ENCODE measurements at places on chromosomes 3 and 15.

DNA sequence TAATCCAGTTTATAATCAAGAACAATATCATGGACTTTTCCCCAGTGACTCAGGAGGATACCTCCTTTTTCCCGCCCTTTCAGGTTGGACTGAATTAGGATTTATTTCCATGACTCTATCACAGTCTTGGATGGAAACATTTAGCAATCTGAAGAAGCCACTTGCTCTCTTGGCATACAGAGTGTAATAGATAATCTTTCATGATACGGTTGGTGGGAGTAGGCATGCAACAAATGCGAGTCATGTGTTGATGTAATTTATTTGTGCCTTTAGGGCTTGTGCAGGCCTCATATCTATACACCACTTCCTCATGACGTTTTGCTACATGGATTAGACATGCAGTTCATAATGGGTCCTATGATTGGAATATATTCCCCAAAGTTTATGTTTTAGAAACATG, 54.2 kb upstream of the MCTP2 start:
- ATAC-seq: no peak

GRCh38 chr3:25585361-25586166, 79.1 kb downstream of the TOP2B start:
- no peak for ATAC-seq

DNA sequence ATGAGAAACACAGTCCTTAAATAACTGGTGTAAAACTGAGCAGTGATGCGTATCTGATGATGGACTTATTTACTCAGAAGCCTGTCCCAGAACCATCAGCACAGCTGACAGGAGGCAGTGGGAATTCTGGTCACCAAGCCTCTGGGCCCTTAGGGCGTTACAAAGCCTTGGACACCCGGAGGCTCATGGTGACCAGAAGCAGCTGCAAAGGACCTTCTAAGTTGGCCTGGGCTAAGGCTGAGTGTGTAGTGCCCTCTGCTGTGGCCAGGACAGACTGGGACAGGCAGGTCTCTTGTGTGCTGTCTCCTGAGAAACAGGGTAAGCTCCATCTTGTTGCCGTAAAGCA, 168.9 kb downstream of the ATP10A start:
- ATAC-seq: no peak

DNA sequence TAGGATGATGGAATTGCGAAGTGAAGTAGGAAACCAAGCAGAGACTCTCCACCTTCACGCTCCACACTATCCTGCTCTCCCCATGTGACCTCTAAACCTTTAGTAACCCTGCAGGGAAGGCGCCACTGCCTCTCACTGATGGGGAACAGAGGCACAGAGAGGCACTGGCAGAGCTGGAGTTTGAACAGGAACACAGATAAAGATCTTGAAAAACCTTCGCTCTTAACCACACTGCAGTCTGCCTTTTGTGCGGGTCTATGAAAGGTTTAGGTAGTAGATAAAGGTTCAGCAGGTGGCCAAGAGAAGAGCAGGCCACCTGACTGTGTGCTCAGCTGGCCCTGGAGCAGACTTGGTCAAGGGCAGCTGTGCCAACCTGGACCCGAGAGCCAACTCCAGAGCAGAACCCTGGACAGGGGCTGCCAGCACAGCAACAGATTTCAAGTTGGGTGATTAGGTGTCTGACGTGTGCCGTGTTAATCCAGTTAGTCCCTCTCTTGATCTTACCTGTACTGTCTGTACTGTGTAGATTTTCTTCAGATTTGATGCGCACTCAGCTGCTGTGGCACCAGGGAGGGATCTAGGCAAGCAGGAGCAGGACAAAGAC, 15.2 kb downstream of the EIF4E3 start:
- no peak for ATAC-seq

DNA sequence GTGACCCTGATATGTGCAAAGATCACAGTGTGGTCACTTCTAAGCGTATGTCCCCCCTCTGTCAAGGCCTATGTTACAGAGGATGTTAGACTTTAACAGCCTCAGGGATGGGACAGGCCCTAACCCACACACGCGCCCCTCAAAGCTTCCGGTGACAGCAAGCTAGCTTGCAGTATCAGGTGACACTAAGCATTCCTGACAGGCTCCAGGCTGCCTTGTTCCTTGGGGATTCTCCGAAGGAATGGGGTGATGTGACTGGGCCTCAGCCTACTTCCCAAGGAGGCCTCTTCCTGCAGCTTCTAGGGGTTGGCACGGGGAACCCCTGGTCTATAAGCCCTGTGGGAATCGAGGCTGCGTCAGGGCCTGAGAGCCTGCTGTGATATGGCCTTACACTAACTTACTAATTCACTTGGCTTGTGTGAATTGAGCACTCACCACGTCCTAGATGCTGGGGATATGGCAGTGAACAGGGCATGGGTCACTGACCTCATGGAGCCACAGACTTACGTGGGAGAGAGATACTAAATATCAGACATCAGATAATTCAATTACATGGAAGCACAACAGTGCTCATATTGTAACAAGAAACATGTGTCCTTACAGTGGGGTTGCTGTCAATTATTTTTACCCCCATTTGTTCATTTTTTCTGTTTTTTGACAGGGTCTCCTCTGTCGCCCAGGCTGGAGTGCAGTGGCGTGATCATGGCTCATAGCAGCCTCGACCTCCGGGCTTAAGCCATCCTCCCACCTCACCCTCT, 11.4 kb upstream of the SPTBN5 start:
- peak; percentile 5 for ATAC-seq

DNA sequence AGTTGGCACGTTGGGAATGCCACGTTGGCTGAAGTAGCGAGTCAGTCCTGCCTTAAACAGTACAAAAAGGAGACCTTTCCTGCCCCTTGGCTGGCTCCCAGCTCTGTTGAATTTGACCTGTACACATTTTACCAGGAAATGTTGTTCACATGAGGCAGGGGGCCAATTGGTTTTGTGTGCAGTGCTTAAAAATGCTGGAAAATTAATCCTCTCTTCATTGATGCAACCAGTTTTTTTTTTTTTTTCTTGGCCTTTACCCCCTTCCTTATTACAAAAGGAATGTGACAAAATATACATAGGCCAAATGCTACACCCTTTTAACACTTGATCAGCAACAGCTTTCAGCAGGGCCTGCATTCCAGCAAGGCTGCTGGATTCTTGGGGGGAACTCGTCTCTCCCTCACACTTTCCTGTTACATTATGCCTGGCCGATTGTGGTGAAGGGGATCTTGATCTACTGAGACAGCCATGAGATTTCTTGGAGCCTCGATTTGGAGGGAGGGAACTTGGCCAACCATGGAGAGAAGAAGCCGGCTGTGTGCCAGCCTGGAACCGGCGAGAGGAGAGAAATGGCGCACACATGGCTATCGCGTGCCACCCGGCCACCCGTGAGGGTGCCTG, 93.1 kb downstream of the DNASE1L3 start:
- no peak for ATAC-seq

DNA sequence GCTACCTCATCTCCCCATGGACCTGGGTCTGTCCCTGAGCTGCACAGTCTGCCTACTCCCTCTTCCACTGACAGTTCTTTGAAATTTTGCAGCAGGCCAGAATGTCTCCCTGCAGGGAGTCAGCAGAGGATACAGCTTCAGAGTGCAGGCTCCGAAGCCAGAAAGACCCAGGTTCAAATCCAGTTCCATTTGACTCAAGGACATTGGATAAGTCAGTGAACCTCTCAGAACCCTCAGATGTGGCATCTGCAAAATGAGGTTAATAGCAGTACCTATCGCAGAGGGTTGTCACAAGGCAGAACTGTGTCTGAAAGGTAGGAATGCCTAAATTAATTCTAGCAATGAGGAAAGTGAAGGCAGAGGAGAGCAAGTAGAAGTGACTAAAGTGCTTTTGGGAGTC, 244.4 kb upstream of the TRIM42 start:
- no peak for ATAC-seq

DNA sequence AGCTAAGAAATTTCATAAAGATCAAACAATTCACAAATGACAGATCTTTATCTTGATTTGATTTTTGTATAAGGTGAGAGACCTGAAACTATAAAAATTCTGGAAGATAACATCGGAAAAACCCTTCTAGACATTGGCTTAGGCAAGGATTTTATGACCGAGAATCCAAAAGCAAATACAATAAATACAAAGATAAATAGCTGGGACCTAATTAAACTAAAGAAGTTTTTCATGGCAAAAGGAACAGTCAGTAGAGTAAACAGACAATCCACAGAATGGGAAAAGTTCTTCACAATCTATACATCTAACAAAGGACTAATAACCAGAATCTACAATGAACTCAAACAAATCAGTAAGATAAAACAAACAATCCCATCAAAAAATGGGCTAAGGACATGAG, 116.9 kb upstream of the BCHE start:
- no peak for ATAC-seq

GRCh38 chr15:25824618-25825017, 38.5 kb downstream of the ATP10A start:
- ATAC-seq: no peak

DNA sequence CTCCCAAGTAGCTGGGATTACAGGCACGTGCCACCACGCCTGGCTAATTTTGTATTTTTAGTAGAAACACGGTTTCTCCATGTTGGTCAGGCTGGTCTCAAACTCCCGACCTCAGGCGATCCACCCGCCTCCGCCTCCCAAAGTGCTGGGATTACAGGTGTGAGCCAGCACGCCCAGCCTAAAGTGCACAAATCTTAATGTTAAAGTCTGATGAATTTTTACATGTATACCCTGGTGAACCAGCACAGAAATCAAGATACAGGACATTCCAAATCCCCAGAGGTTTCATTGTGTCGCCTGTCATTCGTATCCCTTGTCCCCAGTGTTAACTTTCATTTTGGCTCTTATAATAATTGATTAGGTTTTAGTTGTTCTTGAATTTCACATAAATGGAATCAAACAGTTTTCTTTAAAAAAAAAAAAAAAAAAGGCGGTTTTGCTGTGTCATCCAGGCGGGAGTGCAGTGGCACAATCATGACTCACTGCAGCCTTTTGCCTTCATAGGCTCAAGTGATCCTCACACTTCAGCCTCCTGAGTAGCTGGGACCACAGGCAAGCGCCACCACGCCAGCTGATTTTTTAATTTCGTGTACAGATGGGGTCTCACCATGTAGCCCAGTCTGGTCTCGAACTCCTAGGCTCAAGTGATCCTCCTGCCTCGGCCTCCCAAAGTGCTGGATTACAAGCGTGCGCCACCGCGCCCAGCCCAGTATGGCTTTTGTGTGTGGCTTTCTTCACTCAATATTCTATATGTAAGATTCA, 1.5 kb upstream of the TM4SF19 start:
- no peak for ATAC-seq

DNA sequence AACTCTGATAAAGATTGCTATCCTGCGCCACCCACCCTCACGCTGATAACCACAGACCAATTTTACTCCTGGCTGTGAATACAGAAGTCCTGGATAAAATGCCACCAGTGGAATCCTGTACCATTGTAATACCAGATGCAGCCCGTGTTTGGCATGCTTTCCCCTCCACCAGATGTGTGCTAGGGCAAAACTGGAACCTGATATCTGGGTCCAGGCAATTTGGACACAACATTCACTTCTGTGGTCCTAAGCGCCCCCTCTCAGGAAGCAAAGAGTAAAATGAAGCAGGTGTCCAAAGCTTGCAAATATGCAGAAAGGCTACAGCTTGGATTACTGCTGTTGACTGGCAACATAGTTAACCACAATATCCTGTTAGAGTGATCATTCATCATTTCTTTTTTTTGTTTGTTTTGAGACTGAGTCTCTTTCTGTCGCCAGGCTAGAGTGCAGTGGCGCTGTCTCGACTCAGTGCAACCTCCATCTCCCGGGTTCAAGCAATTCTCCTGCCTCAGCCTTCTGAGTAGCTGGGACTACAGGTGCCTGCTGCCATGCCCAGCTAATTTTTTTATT, 32.8 kb downstream of the LOXL1 start:
- ATAC-seq: peak; percentile 41

DNA sequence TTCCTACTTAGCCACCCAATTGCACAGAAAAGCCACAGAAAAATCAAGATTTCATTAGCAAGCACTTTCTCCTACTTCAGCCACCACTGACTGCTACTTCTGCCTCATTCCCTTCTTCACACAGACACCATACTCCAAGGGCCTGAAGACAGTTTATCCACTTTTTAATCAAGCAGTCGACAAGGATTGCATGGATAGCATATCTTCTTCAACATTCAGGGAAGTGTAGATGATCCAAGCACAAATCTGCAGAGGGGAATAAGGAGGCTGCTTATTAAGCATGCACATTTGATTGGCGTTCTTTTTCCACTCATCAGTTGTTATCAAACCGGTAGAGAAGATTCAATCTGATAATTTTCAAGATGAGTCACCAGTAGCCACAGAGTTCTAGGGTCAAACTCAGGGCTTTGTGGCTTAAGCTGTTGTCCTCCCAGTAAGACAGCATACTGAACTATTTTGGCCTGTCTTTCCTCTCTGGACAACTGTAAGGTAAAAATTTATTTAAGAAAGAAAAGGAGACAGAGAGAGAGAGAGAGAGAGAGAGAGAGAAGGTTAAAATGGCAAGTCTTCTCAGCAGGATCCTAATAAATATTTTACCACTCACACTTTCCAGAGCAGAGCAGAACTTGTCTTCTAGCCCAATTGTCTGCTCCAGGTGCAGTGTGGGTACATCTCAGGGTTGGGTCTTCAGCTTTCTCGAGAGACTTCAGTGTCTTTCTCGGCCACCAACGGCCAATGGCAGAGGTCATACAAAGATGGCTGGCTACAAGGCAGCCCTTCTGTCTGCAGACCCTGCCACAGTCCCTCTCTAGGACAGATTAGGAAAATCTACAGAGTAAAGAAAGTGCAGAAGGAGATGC, 80.6 kb upstream of the BHLHE40 start:
- ATAC-seq: peak; percentile 87

DNA sequence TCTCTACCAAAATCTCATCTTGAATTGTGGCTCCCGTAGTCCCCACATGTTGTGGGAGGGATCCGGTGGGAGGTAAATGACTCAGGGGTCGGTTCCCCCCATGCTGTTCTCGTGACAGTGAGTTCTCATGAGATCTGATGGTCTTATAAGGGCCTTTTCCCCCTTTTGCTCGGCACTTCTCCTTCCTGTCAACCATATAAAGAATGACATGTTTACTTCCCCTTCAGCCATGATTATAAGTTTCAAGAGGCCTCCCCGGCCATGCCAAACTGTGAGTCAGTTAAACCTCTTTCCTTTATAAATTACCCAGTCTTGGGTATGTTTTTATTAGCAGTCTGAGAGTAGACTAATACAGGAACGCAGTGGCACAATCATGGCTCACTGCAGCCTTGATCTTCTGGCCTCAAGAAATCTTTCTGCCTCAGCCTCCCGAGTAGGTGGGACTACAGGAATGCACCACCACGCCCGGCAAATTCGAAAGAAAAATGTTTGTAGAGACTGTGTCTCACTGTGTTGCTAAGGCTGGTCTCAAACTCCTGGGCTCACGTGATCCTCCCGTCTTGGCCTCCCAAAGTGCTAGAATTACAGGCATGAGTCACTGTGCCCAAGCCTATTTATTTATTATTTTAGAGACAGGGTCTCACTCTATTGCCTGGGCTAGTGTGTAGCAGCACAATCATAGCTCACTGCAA, 101.0 kb downstream of the ATP10A start:
- ATAC-seq: no peak

- no peak for ATAC-seq
These were observed 111.8 kb upstream of the TMC3 start for GRCh38 chr15:81485806-81486205.

GRCh38 chr3:180180795-180181194, 144.1 kb upstream of the PEX5L start:
- no peak for ATAC-seq
